Progenitor cell of endocrine pancreas (in vitro differentiated cells): ENCODE measurements at places on chromosomes 16 and 17. TPM values are rescaled to one million over a fixed set of nuclear protein-coding genes. Genes with fewer than 3 reads are reported as not detected.

DNA sequence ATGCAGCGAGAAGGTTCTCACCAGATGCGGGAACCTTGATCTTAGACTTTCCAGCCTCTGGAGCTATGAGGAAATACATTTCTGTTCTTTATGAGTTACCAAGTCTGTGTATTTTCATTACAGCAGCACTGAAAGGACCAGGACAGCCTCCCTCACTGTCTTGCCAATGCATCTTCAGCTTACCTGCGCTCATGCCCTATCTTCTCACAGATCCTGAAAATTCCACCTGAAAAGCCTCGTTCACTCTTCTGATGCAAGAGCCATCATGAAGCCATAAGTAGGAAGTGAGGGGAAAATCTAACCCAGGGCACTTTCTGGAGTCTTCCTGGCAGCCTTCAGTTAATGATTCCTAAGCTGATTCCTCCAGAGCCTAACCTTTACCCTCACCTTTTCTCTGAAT, 194.0 kb downstream of the SALL1 start:
- no peak for DNase-seq

MMP25 gene
- 0.13 and 0.19 TPM in 2 replicates for total RNA-seq

KRT40 gene
- 0.13 TPM in 1 of 2 replicates, not detected in the other for total RNA-seq

KRT28 gene
- total RNA-seq, result not detected in 2 replicates
